ENCODE measurements at places on chromosomes 6 and 20.
A peak's percentile ranks its signal among the peaks of the same experiment; 100 is the strongest.

DNA sequence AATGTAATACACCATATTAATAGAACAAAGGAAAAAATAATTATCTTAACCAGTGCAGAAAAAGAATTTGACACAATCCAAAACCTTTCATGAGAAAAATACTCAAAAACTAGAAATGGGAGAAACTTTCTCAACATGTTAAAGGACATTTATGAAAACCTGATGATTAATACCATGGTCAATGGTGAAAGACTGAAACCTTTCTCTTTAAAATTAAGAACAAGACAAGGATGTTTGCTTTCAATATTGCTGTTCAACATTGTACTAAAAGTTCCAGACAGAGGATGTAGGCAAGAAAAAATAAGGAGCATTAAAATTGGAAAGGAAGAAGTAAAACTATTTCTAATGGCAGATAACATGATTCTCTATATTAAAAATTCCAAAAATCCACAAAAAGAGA lies 981.3 kb upstream of the FLRT3 start:
- DNase-seq, result no peak

GRCh38 chr6:12791371-12791770 lies 74.8 kb downstream of the PHACTR1 start:
- peak; percentile 12 for DNase-seq

DNA sequence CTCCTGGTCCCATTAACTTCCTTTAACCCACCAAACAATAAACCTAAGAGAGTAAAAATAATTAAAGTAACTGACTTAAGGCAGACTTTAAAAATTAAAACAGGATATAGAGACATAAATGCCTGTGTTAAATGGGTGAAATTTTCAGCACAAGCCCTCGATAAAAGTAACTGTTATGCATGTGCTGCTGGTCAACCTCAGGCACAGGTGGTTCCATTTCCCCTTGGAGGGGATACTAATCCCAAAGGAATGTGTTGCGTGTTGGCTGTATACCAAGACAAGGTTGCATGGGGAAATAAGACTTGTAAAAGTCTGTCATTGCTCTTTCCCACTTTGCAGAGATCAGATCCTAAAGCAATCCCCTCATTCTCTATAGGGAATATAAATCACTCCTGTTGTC lies 25.8 kb downstream of the HLA-A start:
- no peak for DNase-seq

DNA sequence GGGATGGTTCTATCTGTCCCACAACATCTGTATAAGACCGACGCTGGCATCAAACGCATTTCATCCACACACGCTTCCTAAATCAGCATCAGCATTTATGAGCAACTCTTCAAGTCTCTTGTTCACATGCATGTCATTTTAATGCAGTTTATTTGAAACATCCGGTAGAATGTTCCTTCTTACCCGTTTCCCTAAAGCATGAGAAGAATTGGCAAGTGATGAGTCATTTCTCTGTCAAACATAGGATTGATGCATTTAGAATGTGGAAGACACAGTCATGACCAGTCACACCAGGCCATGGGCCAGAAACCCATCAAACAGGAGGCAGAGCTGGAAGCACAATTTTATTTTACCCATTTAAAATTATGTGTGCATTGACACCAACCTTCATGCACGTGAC lies 122.8 kb downstream of the UST start:
- DNase-seq, result peak; percentile 67

DNA sequence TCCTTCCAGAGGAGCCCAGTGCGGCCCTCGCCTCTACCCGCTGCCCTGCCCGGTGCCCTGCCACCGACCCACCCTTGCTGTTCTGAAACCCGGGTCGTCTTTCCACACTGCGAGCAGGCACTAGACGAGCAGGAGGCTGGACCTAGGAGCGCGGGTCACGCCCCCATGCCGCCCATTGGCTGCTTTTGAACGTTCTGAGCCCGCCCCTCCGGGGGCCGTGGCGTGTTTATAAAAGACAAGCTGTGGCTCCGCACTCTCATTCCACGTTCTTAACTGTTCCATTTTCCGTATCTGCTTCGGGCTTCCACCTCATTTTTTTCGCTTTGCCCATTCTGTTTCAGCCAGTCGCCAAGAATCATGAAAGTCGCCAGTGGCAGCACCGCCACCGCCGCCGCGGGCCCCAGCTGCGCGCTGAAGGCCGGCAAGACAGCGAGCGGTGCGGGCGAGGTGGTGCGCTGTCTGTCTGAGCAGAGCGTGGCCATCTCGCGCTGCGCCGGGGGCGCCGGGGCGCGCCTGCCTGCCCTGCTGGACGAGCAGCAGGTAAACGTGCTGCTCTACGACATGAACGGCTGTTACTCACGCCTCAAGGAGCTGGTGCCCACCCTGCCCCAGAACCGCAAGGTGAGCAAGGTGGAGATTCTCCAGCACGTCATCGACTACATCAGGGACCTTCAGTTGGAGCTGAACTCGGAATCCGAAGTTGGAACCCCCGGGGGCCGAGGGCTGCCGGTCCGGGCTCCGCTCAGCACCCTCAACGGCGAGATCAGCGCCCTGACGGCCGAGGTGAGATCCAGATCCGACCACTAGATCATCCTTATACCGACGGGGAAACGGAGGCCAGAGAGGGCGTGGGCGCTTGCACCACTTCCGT lies at the start of gene ID1:
TSS of gene ID1 (plus strand) at position 259 of the 871 bp plus-strand sequence. CDS start at position 358, 99 bp downstream.
- DNase-seq, result peak; percentile 94

DNA sequence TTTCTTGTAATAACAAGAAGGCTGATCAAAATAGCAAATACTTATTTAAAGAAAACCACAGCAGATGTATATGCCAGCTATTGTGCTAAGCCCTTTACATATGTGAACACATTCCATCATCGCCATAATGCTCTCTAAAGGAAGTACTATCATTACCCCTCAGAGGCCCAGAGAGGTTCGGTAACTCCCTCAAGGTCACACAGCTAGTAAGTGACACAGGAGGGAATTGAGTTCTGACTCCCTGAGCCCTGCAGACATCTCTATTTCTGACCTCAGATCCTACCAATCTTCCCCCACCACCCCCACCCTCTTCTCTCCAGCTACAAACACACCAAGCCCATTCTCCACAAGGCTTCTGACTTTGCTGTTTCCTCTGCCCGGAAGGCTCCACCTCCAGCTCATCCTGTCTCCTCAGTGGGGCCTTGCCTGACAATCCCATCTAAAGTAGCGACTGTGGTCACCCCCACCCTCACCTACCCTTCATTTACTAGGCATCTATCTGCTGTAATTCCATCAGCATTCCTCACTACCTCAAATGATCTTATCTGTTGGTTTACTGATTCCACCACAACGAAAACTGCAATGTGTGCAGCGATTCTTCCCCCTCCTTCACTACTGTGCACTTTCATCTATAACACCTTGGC lies 234.5 kb downstream of the LRFN2 start:
- no peak for DNase-seq

DNA sequence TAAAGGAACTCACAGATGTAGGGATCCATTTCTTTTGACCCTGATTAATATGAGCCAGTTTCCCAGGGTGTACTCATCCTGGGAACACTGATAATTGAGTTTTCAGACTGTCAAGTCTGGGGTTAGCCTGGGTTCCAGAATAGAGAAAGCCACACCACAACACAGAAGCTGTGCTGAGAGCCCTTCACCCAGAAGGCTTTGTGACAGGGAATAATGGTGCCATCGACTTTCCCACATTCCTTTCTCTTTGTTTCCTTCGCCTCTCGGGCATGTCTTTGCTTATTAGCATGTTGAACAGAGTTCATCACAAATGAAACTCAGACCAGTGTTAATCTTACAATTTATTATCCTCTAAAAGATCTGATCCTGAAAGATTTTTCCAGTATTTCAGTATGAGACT lies 95.0 kb downstream of the TCP11 start:
- no peak for DNase-seq

DNA sequence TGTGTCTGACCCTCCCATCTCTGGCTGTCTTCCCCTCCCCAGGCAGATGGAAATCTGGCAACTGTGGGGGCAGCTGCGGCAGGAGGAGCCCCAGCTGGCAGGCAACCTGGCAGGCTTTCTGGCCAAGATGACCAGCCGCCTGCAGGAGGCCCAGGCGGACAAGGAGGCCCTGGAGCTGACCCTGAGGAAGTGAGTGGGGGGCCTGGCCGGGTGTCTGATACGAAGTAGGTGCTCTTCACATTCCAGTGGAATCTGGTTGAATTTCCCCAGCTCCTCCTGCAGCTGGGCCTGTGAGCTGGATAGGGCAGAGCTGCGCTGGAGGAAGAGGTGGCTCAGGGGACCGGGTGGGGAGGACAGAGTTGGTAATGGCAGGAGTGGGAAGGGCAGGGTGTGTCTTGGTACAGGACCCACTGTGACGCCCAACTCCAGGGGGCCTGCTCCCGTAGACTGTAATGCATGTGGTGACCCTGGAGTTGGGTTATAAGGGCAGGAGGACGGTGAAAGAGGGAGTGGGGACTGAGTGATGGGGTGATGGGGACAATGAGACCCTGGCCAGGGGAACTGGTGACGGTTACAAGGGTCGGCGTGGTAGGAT lies 19.7 kb downstream of the RAB44 start:
- DNase-seq, result no peak

DNA sequence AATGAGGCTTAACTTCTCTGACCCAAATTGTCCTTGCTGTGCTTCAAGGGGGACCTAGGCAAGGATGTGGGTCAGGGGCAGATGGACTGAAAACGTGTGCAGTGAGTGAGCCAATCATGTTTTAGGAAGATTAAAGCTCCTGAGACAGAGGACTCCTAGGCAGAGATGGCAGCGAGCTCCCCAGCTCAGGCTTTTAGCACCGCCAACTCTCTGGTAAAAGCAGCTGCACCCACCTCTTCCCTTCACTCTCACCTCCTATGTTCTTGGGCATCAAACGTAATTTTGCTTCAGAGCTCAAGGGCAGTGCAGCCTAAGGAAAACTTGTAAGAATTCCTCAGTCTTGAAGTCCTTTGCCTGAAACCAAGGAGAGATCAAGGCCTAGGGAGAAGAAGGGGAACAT lies 10.3 kb downstream of the RPP21 start:
- no peak for DNase-seq

DNA sequence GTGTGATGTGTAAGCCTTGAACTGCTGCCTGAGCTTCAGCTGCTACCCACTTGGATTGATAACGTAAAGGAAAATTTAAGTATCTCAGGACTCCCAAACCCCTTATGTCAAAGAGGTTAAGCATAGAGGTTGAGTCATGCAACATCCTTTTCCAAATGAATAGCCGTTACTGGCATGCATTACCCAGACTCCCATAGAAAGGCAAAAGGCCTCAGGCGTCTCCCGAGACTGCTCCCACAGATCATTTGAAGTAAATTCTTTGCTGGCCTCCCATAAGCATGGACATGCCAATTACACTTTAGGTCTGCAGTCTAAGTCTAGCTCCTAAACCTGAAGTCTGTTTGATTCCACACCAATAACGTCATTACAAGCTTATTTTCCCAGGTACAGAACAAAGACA lies 14.7 kb downstream of the IPCEF1 start:
- no peak for DNase-seq

DNA sequence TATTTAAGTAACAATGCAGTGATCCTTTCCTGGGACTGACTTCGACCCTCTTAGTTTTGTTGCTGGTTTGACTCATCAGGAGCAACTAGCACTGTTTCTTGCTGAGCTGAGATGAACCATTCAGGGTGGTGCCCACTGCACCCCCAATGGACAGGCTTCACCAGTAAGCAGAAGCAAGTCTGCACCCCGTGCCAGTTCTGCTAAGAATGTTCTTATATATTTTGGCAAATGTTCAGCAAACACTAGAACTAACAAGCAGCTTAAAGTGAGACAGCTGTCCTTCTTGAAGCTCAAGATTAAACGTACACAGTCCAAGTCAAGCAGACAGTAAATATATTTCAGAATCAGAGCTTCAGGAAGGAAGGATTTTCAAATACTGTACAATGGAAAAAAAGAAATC lies 561.3 kb upstream of the CDH4 start:
- DNase-seq, result no peak

DNA sequence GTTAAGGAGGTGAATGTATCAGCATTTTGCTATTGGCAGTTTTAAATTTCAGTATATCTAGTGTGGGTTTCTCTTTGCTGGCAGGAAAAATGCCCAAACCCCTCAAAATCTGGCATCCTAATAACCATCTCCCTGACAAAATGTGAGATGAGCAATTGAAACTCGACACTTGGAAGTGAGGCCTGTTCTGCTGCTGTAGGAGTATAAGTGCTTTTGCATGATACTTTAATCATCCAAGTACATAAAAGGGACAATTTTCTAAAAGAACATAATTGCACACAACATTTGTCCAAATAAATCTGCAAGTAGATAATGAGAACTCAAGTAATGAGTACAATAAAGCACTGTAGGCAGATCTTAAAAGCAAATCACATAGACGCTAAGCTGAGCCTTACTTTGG lies 36.5 kb downstream of the LAMP5 start:
- DNase-seq, result no peak

GRCh38 chr20:57027777-57028176 lies 238.7 kb downstream of the BMP7 start:
- no peak for DNase-seq

GRCh38 chr6:81235512-81235911 lies 517.0 kb downstream of the TENT5A start:
- DNase-seq, result no peak

- no peak for DNase-seq
These were observed 917.9 kb downstream of the KIF16B start for GRCh38 chr20:15655295-15655874.

GRCh38 chr6:24494821-24495795 lies at the start of gene ALDH5A1:
Gene ALDH5A1 (plus strand): TSS chr6:24494969. CDS start chr6:24494997, 28 bp downstream.
- DNase-seq, result peak; percentile 87

DNA sequence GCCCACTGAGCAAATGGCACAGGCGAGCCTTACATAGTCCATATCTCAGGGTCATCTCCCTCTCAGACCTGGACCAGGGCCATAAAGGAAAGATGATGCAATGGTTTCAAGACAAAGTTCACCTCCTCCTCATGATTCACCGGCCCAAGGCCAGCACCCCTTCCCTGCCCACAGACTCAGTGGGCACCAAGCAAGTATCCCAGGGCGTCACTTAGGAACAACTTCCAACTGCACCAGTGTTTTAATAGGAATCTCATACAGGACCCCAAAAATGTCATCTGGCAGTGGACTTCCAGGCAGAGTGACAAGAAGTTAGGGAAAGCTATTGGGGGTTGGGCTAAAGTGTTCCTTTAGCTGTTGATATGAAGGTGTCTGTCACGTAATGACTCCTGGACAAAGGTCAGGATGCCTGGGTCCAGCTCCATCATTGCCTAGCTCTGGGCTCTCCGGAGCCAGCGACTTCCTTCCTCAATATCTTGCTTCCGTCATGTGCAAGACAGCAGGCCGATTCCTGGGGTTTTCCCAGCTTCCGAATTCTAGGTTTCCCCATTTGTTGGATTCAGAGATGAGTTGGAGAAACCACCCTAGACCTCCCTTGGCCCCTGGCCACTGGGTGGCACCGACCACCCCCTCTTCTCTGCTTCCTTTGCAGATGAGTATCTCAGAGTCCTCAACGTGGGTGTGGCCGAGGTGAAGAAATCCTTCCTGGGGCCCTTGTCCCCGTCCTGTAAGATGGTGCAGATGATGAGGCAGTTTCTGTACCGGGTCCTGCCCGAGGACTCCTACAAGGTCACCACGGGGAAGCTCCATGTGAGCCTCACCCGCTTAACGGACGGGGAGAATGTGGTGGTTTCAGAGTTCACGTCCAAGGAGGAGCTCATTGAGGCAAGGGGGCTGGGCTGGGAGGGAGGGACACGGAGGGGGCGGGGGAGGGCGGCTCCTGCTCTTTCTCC lies 21.1 kb downstream of the PNPLA1 start:
- DNase-seq, result no peak

- no peak for DNase-seq
These were observed 104.1 kb downstream of the BCKDHB start for GRCh38 chr6:80210618-80211017.

- no peak for DNase-seq
These were observed 71.3 kb downstream of the MANEA start for GRCh38 chr6:95648636-95649035.

Data from AG20443 (cell line).